ENCODE measurements at places on chromosomes 12 and 14.

DNA sequence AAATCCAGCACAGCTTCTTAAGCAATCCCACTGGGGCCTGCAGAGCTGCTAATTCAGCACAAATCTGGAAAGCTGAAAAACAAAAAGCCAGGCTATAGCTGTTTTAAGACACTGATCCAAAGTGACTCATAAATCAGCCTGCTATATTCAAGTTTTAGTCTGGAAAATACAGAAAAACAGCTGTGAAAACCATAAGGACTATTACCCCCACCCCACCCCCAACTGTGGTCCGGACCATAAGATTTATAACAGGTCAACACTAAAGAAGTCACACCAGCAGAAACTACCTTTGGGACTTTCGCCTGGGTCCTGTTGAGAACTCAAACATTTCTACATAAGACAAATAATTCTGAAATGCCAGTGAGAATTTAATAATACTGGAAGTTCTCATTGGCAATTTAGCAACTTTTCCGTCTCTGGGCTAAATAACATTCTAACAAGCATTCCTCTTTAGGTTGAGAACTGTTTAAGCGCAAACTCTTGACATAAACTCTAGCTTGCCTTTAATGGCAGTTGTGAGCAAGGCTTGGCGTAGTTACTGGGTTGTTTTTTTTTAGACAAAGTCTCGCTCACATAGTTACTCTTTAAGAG lies 3.3 kb downstream of the LRIG3 start:
- DNase-seq = no peak

- no peak for DNase-seq
Observed at GRCh38 chr12:10366875-10367274, 23.0 kb downstream of the KLRK1 start.

DNA sequence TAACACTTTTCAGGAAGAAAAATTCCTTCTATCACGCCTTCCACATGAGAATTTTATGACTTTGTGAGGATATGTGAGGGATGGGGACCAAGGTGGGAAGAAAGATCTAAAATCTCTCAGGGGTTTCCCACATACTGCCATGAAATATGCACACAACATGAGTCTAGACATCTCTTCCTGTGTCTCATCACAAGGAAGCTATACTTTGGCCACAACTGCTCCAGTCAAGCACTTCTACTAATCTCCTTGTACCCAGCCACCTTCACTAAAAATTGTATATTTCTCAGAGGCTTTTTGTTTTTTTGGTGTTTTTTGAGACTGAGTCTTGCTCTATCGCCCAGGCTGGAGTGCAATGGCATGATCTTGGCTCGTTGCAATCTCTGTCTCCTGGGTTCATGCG lies 3.2 kb downstream of the OSBPL8 start:
- no peak for DNase-seq

- DNase-seq = no peak
Observed at GRCh38 chr12:120012067-120012621, 23.1 kb downstream of the BICDL1 start.

DNA sequence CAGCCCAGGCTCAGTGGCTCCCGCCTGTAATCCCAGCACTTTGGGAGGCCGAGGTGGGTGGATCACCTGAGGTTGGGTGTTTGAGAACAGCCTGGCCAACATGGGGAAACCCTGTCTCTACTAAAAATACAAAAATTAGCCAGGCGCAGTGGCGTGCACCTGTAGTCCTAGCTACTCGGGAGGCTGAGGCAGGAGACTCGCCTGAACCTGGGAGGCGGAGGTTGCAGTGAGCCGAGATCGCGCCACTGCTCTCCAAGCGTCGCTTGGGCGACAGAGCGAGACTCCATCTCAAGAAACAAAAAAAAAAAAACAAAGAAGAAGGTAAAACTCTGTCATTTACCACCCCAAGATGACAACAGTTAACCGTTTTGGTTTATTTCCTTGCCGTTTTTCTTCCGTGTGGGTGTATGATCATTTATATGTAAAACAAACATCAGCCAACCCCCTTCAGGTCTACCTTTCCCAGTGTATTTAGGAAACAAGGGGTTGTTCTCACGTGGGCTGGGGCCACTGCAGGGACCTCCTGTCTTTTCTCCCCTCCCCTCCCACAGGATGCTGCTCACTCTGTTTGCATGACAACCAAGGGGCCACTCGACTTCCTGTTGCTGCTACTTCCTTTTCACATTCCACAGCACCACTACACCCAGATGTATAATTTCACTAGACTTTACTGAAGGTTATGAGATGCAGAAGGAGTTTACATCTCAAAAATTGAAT lies 13.6 kb downstream of the TTC9 start:
- no peak for DNase-seq

DNA sequence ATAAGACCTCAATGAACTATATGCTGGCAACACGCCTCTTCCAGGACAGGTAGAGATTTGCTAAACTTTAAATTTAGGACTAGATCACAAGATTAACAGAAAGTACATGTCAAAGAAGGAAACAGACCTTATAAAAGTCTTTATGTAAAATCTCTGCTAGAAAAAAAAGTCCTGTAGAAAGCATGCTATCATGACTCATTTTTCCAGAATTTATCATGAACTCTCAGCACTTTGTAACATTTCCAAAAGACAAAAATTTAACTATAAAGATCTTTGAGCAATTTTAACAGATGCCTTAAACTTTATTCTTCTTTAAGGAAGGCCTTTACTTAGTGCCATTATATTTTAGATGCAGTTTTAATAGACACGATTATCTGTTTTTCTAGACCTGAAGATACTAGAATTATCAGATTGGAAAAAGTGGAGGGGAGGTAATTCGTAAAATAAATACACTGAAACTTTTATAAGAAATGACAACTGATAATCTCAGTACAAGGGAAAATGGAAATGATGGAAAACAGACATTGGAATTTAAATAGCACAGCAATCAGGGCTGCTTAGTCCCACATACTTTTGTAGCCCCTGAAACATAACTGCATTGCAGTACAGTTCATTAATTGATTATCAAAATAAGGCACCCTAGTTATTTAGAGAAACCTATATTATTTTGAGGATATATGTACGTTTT lies 92.0 kb downstream of the TTLL5 start:
- no peak for DNase-seq

- no peak for DNase-seq
Observed at GRCh38 chr14:65213316-65213715, 111.0 kb upstream of the MAX start.
